ENCODE measurements at places on chromosomes 13 and 19.

DNA sequence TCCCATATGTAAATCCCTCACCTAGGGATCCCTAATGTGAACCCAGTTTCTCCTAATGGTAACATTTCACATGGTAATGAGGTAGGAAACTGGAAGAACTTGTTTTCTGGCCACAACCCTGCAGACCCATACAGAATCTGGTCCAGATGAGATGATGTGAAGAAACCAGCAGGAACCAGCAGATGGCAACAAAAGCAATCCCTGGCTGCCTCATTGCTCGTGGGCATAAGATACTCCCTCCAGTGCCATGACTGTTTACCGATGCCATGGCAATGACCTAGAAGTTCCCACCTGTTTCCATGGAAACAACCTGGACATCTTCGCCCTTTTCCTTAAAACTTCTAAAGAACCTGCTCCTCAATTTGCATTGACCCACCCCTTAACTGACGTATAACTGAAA lies 1.4 kb upstream of the CD209 start:
- DNase-seq: no peak

GRCh38 chr19:35908973-35909683 lies 1.0 kb upstream of the TYROBP start:
- DNase-seq: no peak

DNA sequence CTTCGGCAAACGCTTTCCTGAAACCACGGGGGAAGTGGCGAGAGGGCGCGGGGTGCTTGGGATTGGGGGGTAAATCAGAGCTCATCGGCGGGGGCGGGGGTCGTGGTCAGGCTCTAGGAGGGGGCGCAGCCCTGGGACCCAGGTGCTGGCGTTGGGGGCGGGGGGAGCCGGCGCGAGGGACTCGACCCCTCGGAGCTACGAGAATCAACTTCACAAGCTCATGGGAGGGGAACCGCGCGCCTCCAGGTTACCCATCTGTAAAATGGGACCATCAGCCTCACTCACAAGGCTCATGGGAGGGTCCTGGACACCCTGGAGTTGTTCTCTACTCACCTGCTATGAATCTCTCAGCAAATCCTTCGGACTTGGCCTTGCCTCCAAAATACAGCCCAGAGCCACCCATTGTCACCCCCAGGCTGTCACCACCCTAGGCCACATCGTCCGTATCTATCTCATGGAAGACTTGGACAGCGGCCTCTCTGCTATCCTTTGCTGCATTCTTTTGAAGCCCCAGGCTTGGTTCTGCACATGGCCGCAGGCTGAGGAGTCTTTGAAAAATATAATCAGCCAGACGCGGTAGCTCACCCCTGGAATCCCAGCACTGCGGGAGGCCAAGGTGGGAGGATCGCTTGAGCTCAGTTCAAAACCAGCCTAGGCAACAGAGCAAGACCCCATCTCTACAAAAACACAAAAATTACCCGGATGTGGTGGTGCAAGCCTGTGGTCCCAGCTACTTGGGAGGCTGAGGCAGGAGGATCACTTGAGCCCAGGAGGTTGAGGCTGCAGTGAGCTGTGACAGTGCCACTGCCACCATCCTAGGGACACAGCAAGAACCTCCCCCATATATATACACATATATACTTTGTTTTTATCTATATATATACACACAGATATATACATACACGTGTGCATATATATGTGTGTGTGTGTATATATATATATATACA lies 939 bp upstream of the RANBP3 start:
- DNase-seq: no peak

- no peak for DNase-seq
These were observed 4.4 kb downstream of the CILP2 start for GRCh38 chr19:19542507-19542906.

DNA sequence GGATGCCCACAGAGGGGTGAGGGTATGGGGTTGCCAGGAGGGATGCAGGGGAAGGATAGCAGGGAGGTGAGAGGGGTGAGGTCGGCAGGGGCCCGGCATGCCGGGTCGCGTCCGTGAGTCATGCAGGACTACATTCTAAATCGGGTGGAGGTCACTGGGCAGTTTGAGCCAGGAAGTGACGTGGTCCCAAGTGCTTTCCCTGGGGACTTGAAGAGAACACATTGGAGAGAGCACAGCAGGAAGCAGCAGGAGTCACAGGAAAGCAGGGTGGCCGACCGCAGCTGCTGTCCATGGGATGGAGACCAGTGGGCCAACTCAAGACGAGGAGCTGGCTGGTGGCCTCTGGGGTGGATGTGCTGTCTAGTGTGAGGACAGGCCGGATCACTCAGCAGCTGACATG lies 92.0 kb upstream of the WASF3 start:
- no peak for DNase-seq

- DNase-seq: no peak
These were observed 27.5 kb upstream of the TMEM160 start for GRCh38 chr19:47075941-47076340.

DNA sequence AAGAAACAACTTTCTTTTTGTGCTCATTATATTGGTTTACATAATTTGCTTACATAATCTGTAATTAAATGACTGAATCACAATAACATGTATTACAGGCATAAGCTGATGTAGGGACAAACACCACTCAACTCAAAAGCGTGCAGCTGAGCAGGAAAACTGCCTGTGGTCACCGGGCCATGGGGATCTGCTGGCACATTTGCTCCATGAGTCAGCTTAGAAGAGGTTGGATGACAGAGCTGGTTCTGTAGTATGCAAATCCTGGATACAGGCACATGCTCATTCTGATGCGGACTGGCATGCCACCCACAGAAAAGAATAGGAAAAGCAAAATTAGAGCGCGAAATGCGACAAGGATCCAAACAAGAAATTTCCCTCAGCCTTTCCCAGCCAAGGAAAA lies 128.6 kb downstream of the USP12 start:
- DNase-seq: no peak

- DNase-seq: no peak
These were observed 42.5 kb downstream of the DNM2 start for GRCh38 chr19:10760273-10760944.

DNA sequence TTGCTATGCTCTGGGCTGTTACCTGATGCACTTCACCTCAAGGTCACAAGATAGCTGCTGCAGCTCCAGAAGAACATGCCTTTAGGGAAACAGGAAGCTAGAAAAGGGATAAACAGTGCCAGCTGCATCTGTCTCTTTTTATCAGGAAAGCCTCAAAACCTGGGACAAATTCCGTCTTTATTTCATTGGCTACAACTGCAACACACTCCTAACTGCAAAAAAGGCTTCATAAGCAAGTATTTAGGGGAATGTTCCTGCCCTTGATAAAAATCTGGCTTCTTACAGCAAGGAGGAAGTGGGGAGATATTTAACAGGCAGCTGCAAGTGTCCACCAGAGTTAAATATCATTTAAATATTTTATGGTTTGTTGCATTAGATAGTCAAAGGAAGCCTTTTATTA lies 34.2 kb upstream of the SERTM1 start:
- DNase-seq: no peak

- DNase-seq: no peak
These were observed 762 bp downstream of the KANK3 start for GRCh38 chr19:8342316-8342683.

GRCh38 chr13:113298043-113298945 lies 1.3 kb downstream of the LAMP1 start:
- no peak for DNase-seq

- no peak for DNase-seq
These were observed 129.3 kb downstream of the ENOX1 start for GRCh38 chr13:43657485-43657884.

- no peak for DNase-seq
These were observed 75.9 kb downstream of the ZIC5 start for GRCh38 chr13:99895444-99896368.

GRCh38 chr19:18488838-18489626 lies 32.8 kb downstream of the ELL start:
- no peak for DNase-seq

DNA sequence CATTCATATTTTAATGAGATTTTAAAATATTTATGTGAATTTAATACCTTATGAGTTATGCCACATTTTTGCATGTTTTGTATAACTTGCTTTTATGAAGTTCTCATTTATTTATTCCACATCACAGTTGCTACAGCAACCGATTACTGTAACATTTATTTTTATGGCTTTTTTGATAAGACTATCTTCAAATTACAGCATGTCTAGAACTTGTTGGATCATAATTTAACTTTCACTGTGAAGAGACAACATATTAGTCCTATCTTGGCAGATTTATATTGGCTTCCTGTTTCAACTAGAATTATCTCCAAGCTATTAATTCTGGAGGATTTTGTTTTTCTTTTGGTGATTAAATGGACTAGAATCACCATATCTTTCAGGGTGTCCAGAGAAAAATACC lies 793.7 kb upstream of the SLITRK5 start:
- DNase-seq: no peak

- no peak for DNase-seq
These were observed 34.7 kb upstream of the SPACA7 start for GRCh38 chr13:112341446-112341845.

- DNase-seq: no peak
These were observed 4.6 kb downstream of the VWA8 start for GRCh38 chr13:41956272-41956671.

GRCh38 chr13:67094952-67095351 lies 135.2 kb downstream of the PCDH9 start:
- DNase-seq: no peak

DNA sequence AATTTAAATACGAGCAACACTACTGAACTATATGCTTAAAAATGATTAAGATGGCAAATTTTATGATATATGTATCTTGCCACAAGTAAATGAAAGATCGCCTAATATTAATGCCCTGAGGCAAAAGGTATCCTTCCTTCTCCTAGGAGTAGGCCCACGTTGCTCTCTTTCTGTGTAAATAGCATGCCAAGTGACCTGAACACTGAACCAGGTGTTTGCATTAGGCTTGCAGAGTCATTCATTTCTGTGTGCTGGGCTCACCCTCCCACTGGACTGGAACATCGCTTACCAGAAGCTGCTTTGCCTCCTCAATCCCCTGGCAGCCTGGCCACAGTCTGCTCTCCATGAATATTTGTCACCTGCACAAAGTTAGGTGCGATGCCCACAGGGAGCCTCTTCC lies 83.3 kb upstream of the TNFSF11 start:
- DNase-seq: no peak
